ENCODE measurements at places on chromosomes 5 and 9.

DNA sequence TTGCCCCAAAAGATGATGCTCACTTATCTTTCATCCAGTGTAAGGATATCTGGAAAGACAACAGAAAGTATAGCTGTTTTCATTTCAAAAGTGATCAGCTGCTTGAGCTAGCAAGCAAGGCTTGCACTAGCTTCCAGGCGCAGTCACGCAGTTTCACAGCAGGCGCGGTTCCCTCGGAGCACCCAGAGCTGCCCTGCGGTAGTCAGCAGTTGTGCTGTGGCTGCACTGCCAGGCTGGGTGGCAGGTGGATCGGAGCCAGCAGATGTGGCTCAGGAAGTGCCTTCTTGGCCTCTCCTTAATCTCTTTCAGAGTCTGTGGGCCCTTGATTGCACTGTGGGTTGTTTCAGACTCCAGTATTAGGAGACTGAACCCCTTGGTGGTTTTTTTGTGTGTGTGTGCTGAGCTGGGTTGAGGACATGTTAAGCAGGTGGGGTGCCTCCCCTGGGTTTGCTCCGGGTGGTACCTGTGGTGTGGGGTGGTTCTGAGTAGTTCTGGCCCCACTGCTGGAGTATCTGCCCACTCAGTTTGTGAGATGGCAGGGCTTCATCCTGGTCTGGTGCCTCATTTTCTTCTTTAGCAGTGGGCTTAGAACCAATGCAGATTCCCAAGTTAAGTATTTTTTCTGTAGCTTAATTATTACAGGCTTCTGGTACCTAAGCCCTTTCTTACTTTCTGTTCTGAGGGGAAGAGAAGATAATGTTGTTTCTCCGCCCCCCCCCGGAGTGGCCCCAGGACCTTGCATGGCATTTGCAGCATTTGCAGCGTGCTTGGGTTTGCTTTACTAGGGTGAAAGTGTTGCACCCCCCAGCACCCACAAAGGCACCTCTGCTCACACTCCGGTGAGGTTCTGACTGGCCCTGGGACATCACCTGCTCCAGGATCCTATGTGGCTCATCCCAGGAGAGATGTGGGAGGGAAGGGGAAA, 16.4 kb downstream of the TENT4A start:
- peak; percentile 15 for DNase-seq

DNA sequence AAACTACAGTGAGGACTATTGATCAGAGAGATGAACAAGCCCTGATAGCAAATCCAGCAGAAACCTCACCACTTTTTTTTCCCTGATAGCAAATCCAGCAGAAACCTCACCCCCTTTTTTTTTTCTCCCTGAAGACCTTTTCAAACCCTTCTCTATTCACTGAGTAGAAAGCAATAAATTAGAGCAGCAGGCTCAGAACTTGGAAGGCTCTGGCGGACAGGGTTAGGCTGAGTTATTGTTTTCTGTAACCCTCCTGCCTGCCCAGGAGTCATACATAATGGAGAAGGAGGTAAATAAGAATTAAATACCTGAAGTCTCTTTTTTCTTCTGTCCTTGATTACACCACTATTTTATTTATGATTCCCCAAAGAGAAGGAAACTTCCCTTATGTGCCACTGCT, 136.3 kb upstream of the SNX2 start:
- no peak for DNase-seq

DNA sequence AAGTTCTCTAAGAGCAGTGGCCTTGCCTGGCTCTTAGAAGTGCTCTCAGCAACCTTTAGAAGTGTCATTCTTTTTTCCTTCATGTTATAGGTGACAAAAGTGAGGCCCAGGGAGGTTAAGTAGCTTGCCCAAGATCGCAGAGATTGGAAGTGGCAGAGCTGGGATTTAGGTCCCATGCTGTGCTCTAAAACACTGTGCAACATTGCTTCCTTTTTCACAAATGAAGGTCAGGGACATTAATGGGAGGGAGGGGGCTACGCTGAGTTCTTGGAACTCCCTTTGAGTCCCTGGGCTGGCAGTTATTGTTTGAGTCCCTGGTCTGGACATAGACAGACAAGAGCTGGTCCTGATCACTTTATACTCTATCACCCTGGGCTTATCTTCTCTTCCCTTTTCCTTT, 45.3 kb downstream of the PAM start:
- DNase-seq = no peak

GRCh38 chr5:173165177-173166016, 21.1 kb downstream of the BNIP1 start:
- no peak for DNase-seq

DNA sequence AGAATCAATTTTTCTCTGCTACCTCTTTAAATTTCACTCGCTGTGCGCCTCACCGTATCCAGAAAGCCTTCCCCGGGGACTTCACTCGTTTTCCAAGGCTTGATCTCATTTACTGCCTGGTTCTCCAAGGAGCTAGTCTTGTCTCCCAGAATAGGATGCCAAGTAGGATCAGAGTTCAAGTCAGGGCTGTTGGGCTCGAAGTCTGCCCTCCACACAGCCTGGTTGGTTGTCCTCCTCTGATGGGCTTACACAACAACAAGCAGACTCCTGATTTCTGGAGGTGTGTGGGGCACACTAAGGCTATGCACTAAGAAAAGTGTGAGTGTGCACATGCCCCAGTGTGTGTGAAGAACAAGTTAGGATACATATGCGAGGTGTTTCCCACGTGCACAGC, 14.0 kb upstream of the TNIP1 start:
- no peak for DNase-seq

- no peak for DNase-seq
Observed at GRCh38 chr9:117239428-117239827, 175.4 kb downstream of the ASTN2 start.

DNA sequence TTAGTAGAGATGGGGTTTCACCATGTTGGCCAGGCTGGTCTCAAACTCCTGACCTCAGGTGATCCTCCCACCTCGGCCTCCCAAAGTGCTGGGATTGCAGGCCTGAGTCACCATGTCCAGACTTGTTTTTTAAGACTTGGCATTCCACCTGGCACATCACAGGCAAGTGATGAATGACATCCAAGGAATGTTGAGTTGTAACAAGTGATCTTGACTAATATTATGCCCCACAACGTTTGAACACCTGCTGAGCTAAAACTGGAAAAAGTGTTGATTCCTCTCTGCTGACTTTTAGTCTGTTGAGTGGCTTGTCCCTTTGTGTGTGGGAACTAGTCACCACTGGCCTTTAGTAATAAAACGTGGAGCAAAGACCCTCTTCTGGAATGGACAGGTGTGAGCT, 54.6 kb downstream of the SUB1 start:
- DNase-seq = no peak

GRCh38 chr5:69288069-69288468, 44.5 kb downstream of the CCDC125 start:
- DNase-seq = no peak

DNA sequence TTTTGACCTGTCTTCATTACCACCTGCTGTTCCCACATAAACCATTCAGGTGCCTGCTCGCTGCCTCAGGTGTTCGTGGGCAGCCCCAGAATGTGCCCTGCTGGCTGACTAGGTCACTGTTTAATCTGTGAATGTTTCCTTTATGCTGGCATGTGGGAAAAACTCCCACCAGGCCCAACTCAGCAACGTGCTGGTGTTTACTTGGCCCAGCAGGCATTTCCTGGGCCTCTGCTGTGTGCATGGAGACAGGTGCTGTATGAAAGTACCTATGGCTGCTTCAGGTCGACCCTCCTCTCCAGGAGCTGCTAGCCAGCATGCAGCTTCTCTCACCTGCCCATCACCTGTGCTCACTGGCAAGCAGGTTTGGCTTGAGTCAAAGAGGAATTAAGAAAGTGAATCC, 65.8 kb downstream of the RAD23B start:
- no peak for DNase-seq

DNA sequence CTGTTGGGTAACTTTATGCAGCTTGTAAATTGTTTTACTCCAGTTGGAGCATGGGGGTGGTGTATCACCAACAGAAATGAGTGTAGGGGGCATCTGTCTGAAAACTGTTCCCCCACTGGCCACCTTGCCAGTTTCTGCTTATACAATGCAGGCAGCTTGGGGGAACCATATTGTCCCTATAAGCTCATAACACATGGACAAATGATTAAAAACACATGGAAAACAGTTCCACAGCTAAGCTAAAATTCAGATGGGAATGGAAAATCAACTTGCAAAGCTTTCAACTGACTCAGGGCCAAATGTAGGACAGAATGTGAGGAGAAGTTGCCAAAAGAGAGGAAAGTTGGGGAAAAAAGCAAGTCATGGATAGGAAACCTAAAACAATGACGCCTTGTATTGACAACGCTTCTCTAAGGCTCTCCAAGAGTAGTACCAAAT, 7.9 kb upstream of the CER1 start:
- DNase-seq = no peak
